Stimulated activated CD4-positive, alpha-beta T cell treated with anti-CD3 and anti-CD28 coated beads, Interleukin-2, amount 100 ng/mL, for 24 hours (primary cell): ENCODE measurements at places on chromosomes 6 and 20.

GRCh38 chr6:146543940-146544615 is 445 bp downstream of the RAB32 start:
- no peak for DNase-seq

DNA sequence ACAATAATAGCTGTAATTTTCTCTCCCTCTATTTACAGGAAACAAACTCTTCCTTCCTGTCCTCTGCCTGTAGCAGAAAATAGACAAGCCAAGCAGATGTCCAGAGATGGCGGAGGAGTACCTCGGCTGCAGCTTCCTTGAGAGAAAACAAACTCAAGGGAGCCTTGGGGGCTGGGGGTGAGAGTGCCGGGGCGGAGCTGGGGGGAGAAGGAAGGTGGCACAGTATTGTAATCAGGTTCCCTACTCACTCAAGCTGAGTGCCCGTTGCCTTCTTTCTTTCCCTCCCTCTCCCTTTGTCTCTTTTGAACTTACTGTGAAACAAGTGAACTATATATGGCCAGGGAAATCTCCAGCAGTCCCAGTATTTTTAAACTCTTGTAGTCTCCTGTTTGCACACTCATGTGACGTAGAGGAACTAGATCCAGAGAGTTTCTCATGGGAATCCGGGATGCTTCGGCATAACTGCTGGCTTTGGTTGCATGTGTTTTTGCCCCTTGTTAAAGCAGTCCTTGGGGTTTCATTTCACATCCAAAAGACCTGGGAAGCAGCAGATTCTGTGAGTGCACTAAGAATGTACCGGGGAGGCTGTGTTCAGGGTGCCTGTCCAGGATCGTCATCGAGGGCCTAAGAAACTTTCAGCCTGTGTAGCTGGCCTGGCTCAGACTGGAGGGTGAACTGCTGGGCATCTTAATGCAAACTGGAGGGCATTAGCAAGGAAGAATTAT is 44.6 kb upstream of the HDDC2 start:
- no peak for DNase-seq

DNA sequence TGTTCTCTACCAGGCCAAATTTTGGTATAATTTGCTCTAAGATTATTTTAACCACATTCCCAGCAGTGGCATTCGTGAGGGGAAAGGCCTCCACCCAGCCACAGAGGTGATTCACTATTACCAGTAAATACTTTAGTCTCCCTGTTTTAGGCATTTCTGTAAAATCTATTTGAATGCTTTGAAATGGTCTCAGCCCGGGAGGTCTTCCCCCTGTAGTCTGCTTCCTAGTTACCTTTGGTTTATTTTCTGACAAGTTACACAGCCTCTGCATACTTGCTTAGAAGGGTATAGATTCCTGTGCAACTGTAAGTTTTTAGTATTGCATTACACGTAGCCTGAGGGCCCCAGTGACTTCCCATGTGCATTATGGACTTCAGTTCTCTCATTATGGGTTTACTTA is 248.7 kb downstream of the C6orf118 start:
- DNase-seq: no peak

DNA sequence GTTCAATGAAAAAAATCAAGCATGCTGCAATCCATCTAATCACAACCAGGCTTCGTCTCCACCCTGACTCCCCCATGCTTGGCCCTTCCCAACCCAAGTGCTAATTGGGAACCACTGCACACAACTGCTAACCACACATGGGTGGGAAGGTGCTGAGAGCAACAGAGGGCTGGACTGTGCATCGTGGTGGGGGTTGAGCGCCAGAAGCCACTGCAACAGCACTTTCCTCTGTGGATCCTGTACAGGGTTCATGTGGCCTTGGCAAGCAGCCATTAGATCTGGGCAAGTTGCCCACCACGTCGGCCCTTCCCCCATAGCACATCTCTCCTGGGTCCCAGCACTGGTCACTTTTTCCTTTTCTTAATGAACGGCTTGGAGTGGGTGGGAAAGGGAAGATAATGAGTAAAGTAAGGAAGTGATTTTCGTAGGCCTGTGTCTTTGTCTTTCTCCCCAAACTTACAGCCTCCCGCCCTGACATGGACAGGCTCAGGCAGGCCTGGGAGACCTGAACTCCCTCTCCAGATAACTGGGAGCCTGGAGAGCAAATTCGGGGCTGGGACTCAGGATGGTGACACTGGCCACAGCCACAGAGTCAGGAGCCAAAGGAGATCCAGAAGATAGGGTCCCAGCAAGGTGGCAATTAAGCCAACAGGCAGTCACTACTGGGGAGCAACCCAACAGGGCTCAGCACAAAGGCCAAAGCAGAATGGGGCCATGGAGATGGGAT is 34.4 kb upstream of the MRPS10 start:
- DNase-seq: no peak

DNA sequence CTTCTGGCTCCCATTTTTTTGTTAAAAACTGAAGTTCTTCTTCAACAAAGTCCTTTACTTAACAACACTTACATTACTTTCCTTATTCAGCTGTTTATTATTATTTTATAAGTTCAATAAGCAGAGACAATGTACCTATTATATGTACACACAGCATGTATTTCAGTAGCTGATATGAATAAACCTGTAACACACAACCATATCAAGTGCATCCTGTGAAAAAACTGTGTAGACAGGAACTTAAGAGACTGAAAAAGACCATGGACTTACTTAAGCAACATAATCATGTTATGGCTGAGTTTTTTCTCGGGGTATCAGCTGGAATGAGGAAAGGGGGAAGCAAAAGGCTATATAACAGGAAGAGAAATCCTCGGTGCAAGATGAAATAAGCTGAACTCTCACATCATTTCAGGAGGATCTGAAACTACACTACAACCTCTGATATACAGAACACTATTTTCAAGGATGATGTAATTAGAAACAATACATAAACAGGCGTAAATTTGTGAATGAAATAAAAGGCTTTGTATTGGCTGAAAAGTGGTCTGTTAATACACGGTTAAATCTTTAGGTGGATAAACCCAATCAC is 70.9 kb downstream of the REV3L start:
- DNase-seq: no peak
